NCI-H69 (cell line): ENCODE measurements at places on chromosomes 11 and 22.
A peak's percentile ranks its signal among the peaks of the same experiment; 100 is the strongest.

- DNase-seq, result peak; percentile 60
Observed at GRCh38 chr22:17946662-17947367, 77.5 kb downstream of the MICAL3 start.

- DNase-seq, result no peak
Observed at GRCh38 chr11:45919806-45920530, 2.3 kb upstream of the PEX16 start.

- peak; percentile 86 for DNase-seq
Observed at GRCh38 chr11:76783896-76784813, 999 bp downstream of the TSKU start.

GRCh38 chr22:38072322-38073149, 11.4 kb downstream of the SLC16A8 start:
- no peak for DNase-seq

DNA sequence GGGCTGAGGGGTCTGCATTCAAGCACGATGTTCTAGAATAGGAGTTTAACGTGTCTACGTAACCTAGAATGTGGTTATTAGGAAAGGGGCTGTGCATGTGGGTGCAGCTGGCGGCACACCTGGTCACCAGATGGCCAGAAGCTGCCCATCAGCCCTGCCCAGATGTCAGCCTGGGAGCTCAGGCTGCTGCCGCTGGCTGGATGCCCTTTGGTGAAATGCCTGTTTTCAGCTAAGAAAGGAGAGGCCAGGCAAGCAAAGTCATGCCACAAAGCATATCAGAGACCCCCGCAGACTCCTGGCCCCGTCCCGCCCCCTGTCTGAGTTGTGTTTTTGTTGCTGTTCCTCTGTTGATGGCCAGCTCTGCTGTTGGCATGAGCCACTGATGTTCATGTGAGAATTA, 11.3 kb upstream of the ADORA2A start:
- DNase-seq, result peak; percentile 21

- DNase-seq, result peak; percentile 97
Observed at GRCh38 chr11:44811841-44812448, 85.2 kb downstream of the TSPAN18 start.

GRCh38 chr11:119992171-119993051, 145.5 kb downstream of the TRIM29 start:
- peak; percentile 73 for DNase-seq

- DNase-seq, result no peak
Observed at GRCh38 chr11:123856444-123856843, 29.0 kb downstream of the TMEM225 start.

GRCh38 chr11:122150216-122151124, 34.5 kb upstream of the BLID start:
- DNase-seq, result peak; percentile 10

DNA sequence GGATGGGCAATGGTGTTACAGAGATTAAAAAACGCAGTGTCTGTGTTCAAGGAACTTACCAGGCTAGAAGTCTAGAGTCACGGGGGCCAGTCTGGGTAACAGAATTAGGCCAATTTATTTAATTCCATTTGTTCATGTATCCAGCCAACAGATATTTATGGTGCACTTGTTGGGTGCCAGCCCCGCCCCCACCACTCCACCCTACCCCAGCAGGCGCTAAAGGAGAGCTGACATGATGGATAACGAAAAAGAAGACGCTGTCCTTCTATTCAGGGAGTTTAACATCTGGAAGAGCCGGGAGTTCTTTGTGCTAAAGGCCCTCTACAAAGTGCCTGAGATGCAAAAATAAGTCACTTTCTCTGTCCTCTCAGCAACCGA, 1.1 kb upstream of the BMAL1 start:
- peak; percentile 64 for DNase-seq

DNA sequence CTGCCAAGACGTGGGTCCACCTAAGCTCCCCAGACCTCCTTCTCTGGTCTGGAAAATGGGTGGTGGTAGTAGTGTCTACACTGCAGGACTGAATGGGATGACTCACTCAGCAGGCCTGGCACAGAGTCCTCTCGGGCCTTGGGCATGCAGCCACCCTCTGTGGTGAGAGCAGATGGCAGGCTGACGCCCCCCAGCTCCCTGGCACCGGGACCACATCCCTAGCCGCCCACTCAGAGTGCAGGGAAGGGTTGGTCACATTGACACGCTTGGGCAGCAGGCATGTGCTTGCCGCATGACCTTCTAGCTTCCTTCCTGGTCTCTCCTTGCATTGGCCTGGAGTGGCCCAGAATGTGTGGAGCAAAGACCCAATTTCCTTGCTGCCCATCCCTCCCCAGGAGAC, 30.7 kb upstream of the PRODH start:
- peak; percentile 30 for DNase-seq

DNA sequence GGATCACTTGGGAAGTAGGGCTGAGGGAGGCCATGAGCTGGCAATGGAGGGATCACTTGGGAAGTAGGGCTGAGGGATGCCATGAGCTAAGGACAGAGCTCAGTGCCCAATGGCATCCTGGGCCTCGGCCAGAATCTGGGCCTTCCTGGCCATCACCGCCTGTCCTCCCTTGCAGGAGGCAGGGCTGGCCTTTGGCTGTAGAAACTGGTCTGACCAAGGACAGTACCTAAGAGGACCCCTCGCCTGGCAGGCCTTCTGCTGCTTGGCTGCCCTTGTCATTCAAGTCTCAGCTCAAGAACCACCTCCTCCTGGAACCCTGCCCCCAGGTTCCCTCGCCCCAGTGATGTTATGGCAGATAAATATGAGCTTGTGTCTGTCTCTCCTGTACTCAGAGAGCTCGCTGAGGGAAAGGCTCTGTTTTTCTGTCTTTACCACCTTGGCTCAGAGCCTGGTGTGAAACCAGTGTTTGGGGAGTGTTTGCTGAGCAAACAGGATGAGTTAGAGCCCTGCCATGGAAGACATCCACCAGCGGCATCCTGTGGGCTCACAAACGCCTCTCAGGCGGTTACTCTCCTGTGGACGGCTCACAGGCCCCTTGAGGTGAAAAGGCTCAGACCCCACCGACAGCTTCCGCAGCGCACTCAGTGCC, 19.3 kb upstream of the RASL10A start:
- DNase-seq, result peak; percentile 71

DNA sequence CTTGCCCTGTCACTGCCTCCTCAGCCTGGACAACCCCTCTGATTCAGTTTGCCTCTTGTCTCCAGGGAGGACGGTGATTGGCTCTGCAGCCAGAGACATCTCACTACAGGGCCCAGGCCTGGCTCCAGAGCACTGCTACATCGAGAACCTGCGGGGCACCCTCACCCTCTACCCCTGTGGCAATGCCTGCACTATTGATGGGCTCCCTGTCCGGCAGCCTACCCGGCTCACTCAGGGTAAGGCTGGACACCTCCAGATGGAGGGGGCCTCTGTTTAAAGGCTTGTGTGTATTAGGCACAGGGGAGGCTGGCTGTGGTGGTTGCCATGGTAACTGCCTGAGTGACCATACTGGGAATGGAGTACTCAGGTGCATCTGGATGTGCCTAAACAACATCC, 8.6 kb downstream of the PHLDB1 start:
- peak; percentile 45 for DNase-seq

- no peak for DNase-seq
Observed at GRCh38 chr22:44247923-44248892, 64.5 kb downstream of the SHISAL1 start.

DNA sequence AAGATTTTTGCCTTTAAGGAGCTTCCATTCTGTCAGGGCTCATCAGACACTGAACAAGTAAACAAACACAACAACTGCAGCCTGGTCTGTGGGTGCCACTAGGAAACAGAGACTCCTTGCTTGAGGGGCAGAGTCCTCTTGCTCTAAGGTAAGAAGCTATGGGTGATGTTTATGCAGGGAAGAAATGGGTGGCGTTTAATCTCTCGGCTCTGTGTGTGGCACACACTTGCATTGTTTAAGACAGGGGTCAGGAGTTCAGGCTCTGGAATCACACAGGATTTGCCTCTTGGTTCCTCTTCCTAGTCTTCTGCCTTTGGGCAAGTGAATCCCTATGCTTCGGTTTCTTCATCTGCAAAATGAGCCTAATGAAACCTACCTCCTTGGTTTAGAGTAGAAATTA, 90.3 kb downstream of the PRR5L start:
- DNase-seq, result no peak

- no peak for DNase-seq
Observed at GRCh38 chr11:101807531-101807930, 107.3 kb upstream of the CEP126 start.

DNA sequence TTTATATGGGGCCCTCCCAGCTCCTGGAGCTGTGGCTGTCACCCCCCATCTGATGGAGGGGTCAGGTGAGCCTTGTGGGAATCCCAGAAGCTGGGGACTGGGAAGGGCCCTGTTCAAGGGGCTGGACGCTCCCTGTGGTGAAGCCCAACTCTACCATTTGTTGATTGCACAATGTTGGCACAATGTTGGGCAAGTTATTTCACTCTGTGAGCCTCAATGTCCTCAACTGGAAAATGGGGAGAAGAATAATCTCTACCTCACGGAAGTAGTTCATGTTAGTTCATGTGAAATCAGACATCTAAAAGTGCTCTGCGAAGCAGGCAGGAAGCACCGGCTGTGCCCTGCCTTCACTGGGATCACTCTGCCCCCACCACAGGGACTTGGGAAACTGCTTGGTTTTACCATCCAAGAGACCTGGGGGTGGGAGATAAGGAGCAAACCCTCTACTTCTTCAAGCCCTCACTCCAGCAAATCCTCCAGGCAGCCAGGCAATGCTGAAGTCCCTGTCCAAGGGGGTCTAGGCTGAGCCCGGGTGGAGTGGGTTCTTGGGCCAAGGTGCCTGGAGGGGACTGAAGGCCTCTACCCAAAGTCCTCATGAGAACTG, 715 bp upstream of the PRR5 start:
- DNase-seq, result no peak

- DNase-seq, result no peak
Observed at GRCh38 chr22:48746789-48747425, 1080.8 kb downstream of the BRD1 start.

DNA sequence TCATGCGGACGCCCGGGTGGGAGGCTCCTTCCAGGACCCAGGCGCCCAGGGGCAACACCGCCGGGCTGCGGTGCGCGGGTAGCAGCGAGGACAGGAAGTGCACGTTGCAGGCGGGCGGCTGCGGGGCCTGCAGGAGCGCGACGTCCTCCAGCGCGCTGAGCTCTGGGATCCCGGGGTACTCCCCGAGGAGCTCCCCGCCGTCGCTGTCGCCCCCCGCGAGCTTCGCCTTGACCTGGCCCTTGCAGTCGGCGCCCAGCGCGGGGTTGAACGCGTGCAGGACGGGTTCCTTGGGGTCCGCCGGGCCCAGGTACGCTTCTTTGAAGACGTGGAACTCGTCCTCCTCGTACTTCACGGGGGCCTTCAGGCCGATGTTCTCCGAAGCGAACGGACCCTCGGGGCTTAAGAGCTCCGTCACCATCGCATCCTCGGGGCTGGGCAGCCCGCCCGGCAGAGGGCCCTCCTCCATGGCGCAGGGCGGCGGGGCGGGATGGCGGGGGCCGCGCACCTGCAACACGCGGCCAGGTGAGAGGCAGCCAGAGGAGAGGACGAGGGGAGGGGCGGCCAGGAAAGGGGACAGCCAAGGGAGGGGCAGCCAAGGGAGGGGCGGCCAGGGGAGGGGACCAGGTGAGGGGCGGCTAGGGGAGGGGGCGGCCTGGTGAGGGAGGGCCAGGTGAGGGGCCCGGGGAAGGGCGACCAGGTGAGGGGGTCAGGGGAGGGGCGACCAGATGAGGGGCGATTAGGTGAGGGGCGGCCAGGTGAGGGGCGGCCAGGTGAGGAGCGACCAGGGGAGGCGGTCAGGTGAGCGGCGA, 921 bp downstream of the TESMIN start:
- DNase-seq, result no peak

DNA sequence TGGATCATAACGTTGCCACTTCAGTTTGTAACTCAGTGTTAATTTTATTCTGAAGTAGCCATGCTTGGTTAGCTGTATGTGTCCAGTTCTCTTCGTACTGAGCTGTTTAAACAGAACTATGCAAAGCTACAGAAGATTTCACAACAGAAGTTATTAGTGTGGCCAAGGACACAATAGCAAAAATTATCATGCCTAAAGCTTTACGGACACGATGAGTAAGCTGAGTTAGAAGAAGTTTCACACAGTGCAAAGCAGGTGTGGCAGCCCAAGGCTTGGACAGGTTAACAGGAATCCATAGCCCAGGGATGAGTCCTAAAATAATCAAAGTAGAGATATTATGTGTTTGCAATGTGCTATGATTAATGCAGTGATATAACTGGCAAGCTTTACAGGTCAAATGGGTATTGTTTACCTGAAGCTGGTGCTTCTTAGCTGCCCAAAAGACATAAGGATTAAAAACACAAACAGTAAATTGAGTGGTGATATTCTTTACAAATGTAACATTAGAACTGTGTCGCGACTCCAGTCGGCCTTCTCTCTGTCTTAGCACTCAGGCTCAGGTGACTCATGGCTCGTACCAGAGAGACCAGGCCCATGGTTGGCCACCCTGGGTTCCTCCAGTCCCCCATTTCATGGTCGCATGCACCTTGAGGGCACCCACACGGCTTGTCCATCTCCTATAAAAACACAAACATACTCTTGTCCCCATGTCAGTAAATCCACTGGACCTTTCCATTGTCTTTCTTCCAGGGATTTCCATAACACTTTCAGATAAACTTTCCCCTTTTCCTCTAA, 35.5 kb upstream of the NCAM1 start:
- DNase-seq, result no peak

DNA sequence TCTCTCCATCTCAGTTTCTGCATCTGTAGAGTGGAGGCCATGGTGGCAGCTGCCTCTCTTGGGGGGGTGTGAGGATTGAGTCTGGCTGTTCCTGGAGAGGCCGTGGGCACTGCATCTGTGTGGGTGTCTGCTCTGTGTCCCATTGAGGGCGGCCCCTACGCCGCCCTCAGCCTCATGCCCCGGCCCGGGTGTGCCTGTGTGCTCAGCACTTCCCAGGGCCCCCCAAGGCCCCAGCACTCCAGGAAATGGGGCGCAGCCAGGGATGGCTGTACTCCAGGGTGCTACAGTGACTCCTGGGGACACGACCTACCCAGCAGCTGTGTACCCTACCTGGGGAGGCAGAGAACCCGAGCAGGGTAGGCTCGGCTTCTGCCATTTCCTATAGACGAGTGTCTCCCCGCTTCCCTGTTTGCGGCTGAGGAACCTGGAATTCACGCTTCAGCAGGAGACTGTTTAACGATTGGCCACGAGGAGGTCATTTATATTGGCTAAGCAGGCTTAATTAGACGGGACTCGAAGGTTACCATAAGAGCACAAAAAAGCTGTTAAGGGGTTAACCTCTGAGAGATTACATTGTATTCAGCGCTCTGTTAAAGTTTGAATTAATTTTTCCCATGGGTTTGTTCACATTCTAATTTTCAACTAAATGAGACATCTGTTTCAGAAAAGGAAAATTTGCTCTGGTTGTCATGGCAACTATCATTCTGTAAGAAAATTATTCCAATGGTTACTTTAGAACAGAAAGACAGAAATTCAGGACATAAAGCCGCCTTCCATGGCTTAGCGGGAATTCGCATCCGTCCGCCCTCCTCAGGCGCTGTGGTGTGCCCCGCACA, 76.4 kb downstream of the MPPED1 start:
- DNase-seq, result no peak
